ENCODE measurements at places on chromosomes 1 and 21.

- no peak for DNase-seq
Observed at GRCh38 chr1:229753764-229754551, 127.9 kb downstream of the URB2 start.

DNA sequence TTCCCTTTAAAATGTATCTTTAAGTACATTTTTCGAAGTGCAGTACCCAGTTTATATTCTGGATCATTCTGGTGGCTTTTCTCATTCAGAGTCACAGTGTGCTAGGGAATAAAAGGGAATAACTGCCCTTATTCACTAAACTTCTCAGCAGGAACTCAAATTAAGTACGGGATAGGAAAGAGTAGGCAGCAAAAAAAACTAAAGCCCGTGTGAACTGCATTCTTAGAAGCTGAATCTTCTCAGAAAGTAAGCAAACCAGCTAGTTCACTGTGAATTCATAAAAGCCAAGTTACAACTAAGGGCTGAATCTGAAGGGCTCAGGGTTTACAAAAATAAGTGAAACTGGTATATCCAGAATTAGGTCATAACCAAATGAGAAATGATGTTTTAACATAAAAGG lies 22.0 kb downstream of the PRPF38A start:
- DNase-seq = no peak

- DNase-seq = no peak
Observed at GRCh38 chr1:20610970-20611369, 22.1 kb downstream of the CDA start.

GRCh38 chr1:112528076-112528475 lies 19.3 kb downstream of the WNT2B start:
- DNase-seq = no peak

- DNase-seq = peak; percentile 88
Observed at GRCh38 chr1:209527993-209528717, 55.4 kb upstream of the CAMK1G start.

DNA sequence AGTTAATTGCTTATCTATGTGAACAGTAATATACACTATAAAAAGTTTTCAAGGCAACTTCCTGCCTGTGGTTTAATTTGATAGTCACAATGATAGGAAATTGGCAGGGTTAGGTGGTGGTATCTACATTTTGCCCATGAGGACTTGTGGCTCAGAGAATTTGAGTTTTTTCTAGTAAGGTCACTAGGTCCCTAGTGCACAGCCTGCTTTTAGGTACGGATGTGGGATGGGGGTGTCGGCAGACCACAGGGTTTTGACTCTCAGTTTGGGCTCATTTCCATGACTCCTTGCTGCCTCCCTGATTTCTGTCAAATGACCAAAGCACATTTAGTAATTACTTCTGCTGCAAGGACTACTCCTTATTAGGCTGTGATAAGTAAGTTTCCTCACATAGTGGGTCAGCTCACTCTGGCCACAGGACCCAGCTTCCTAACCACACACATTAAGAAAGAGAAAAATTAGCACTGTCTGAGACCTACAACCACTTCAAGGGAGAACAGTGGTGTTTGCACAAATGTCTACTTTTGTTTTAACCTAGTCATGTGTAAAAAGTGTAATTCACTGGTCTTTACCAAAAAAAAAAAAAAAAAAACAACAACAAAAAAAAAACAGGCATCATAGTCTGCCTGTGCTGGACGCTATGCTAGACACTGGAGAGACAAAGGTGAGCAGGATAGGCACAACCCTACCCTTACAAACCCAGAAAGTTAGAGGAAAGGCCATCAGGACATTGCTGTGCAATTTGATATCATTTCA lies 43.7 kb downstream of the MRPL39 start:
- DNase-seq = peak; percentile 43

- DNase-seq = no peak
Observed at GRCh38 chr1:185038813-185039376, 6.5 kb upstream of the RNF2 start.

- DNase-seq = no peak
Observed at GRCh38 chr21:44846485-44847260, 26.8 kb downstream of the PTTG1IP start.

DNA sequence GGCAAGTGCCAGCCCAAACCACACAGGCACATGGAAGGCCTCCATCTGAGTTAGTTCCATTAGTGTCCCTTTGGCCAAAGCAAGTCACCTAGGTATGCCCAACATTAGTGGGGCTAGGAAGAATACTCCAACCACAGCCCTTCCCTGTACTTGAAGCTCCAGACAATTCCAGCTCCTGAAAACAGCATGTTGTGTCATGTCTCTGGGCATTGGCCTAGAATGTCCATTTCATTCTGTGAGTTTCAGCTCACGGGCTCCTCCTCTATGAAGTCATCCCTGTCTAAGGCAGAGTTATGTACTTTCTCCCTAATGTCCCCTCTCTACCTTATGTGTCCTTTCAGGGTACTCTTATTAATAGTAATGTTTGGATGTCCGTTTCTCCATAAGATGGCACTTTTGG lies 96.5 kb upstream of the SPATA6 start:
- DNase-seq = no peak

DNA sequence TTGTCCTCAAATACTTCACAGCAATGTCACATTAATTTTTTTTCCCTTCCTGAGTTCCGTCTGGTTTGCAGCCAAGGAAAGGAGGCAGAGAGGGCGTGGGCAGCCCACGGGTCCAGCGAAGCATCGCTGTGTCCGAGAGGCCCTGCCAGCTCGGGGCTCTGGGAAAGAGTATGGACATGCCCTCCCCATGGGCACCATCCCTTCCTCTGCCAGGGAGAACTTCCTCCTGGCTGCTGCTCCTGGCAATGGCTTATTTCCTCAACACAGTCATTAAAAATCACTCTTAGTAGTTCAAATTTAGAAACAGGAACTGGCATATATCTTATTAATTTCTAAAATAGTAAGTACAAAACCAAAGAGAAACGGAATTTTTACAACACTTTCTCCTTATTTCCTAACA lies 115.4 kb downstream of the RIPK4 start:
- DNase-seq = no peak

- no peak for DNase-seq
Observed at GRCh38 chr21:20515446-20515845, 482.8 kb upstream of the NCAM2 start.

GRCh38 chr1:38502758-38503157 lies 356.8 kb downstream of the RRAGC start:
- DNase-seq = no peak

GRCh38 chr1:51512606-51513005 lies 6.5 kb downstream of the EPS15 start:
- no peak for DNase-seq

GRCh38 chr1:38527373-38527966 lies 332.1 kb downstream of the RRAGC start:
- DNase-seq = peak; percentile 34

DNA sequence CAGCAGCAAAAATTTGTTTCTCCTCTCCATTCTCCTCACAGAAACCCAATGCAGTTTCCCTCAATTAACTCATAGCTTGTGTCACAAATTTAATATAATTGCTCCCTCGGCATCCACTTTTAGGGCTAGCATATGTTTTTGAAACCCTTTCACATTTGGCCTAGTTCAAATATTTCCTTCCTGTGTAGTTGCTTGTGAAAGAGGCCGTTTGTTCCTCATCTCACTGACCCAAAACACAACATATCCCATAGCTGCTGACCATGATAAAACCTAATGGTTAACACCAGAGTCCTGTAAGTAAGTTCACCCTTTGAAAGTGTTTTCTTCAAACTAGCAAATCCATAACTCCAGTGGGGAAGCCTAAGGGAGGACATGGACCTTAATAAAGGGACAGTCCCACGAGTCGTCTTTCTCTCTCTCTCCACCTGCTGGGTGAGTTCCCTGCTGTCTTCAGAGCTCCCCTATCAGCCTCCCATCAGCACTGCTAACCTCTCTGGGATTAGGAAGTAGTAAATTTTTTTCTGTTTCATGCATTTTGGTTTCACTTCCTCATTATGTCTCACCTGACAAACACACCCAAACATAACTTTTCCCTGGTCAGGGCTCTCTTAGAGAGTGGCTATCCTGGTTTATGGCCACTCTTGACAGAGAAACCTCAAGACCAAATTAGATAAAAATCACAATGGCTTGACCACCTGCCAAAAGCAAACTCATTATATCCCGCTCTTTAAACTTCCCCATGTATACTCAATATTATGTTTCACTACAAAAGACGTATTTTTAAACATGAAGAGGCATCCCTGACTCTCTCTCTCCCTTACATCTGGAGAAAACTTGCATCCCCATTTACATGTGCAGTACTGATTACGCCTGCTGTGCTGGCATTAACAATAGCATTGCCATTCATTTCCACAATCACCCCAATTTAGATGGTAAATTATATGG lies 177.7 kb upstream of the HP1BP3 start:
- no peak for DNase-seq

GRCh38 chr21:35373998-35374397 lies 324.9 kb upstream of the RUNX1 start:
- DNase-seq = no peak

- DNase-seq = no peak
Observed at GRCh38 chr21:38120984-38121855, 135.6 kb upstream of the KCNJ15 start.

GRCh38 chr1:201643835-201644104 lies 104.8 kb downstream of the NAV1 start:
- no peak for DNase-seq

DNA sequence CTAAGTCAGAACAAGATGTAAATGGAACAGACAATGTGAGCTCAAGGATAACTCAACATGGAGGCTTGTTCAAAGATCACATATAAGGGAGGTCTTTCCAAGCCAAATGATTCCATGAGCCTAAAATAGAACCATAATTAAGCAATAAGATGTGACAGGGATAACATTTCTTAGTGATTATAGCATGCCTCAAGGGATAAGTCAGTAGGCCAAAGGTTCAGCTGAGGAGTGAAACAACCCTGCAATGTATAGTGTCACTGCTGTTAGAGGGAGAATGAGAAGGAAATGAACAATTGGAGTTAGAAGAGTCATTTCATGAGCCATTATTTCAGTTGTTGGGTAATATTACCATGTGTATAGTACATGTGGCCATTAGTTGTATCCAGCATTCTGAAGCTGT lies 25.0 kb downstream of the GORAB start:
- no peak for DNase-seq

DNA sequence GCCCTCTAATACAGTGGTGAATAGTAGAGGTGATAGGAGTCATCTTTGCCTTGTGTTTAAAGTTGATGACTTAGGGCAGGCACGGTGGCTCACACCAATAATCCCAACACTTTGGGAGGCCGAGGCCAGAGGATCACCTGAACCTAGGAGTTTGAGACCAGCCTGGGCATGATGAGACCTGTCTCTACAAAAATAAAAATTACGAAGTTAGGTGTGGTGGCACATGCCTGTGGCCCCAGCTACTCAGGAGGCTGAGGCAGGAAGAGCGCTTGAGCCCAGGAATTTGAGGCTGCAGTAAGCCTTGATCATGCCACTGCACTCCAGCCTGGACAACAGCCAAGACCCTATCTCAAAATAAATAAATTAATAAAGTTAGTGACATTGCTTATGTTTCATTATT lies 26.6 kb downstream of the CAPZA1 start:
- no peak for DNase-seq

DNA sequence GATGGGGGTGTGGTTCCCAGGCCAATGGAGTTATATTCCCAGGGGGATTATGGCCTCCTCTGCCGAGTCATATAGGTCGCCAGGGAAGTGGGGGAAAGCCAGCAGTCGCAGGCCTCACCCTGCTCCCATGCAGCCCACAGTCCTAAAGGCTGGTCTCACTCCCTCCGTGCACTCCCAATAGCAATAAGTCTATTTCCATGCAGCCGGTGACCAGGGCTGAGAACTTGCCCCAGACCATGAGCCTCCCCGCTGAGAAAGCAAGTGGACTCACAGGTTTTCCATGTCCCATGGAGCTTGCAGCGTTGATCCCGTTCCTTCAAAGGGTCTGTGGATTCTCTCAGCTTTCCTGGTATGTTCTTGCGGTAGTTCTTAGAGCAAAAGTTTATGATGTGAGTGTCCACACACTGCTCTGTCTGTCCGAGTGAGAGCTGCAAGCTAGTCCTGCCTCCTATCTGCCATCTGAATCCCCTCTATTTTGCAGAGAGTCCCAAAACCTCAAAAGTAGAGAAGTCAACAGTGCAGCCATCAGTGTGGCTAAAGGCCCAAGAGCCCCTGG lies 81.7 kb upstream of the TMPRSS2 start:
- no peak for DNase-seq

GRCh38 chr21:45169001-45169400 lies 94.6 kb downstream of the ADARB1 start:
- no peak for DNase-seq

GRCh38 chr1:246775531-246776385 lies 51.5 kb downstream of the SCCPDH start:
- DNase-seq = no peak

GRCh38 chr1:232579958-232580941 lies 49.7 kb downstream of the SIPA1L2 start:
- DNase-seq = peak; percentile 37

DNA sequence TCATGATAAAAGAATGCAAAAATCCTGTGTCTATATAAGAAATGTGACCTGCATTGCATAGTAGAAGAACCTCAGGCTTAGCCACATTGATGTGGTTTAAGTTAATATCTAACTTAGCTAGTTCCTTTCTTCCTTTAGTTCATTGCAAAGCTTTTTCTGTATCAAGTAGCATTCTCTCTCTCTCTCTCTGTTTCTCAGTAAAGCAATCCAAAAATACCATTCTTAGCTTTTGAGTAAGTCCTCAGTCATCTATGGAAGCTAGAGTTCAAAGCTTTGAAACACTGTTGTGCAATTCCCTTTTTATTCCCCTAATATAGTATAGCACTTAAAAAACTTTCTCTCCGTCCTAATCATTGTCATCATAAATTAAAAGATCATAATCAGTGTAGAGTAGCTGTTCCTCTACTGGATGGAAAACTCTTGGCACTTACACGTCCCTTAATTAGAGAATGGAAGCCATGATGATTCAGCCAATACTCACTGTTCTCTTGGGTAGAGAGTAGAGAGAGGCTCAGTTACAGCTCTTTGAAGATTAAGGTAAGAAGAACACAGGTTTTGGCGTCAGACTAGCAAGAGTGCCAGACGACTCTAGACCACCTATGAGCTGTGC lies 350.3 kb upstream of the LYPLAL1 start:
- peak; percentile 61 for DNase-seq

GRCh38 chr1:160727316-160727640 lies 11.8 kb upstream of the SLAMF7 start:
- DNase-seq = no peak

- DNase-seq = no peak
Observed at GRCh38 chr1:231203259-231204057, 37.6 kb upstream of the GNPAT start.

- no peak for DNase-seq
Observed at GRCh38 chr1:205061227-205061626, 18.2 kb downstream of the CNTN2 start.

- peak; percentile 3 for DNase-seq
Observed at GRCh38 chr1:198088360-198089071, 68.3 kb upstream of the NEK7 start.

- DNase-seq = no peak
Observed at GRCh38 chr21:17506951-17507350, 5.9 kb upstream of the CXADR start.
